Left lung (tissue), 14 donors: ENCODE measurements at places on chromosomes 13 and 19. TPM values are rescaled to one million over a fixed set of nuclear protein-coding genes. Genes with fewer than 3 reads are reported as not detected.
A peak's percentile ranks its signal among the peaks of the same experiment; 100 is the strongest.

Gene CEBPG
- polyA plus RNA-seq: 20.9 TPM

Gene CIRBP
- 1,071 TPM for polyA plus RNA-seq

Gene ZNF729
- polyA plus RNA-seq: 0.38 TPM

GRCh38 chr13:64078025-64078424 lies 2662.4 kb upstream of the PCDH20 start:
- H3K27ac ChIP-seq: no peak overlapping the region
- no peaks in the 10 kb centered on the region for H3K4me1 ChIP-seq
- H3K4me3 ChIP-seq: no peak overlapping the region
- no peaks in the 10 kb centered on the region for H3K36me3 ChIP-seq
- DNase-seq: no peak

GRCh38 chr19:2328401-2329148 lies at the start of the genes LSM7 and SPPL2B:
TSS of gene LSM7 (minus strand) at chr19:2328586. CDS start at chr19:2328566, 20 bp downstream.
TSS of gene SPPL2B (plus strand) at chr19:2328684. CDS start at chr19:2328710, 26 bp downstream.
- peak within 1 kb of the TSS; percentile 34 for H3K27ac ChIP-seq
- peaks cover 24% of the 10 kb centered on the region for H3K36me3 ChIP-seq
- peaks cover 73% of the 10 kb centered on the region for H3K4me1 ChIP-seq
- H3K4me3 ChIP-seq: peak within 1 kb of the TSS; percentile 85
- peak; percentile 92 for DNase-seq
- H3K27me3 ChIP-seq: no peaks in the 10 kb centered on the region

- no peaks in the 10 kb centered on the region for H3K27me3 ChIP-seq
- H3K36me3 ChIP-seq: no peaks in the 10 kb centered on the region
- peak within 1 kb of the TSS; percentile 48 for H3K4me3 ChIP-seq
- no peak for DNase-seq
- H3K4me1 ChIP-seq: peaks cover 9% of the 10 kb centered on the region
- peak within 1 kb of the TSS; percentile 47 for H3K27ac ChIP-seq
Measured at GRCh38 chr19:18437491-18438330, at the start of gene ISYNA1. TSS of gene ISYNA1 (minus strand) at chr19:18438133. CDS start at chr19:18437979, 154 bp downstream.

DNA sequence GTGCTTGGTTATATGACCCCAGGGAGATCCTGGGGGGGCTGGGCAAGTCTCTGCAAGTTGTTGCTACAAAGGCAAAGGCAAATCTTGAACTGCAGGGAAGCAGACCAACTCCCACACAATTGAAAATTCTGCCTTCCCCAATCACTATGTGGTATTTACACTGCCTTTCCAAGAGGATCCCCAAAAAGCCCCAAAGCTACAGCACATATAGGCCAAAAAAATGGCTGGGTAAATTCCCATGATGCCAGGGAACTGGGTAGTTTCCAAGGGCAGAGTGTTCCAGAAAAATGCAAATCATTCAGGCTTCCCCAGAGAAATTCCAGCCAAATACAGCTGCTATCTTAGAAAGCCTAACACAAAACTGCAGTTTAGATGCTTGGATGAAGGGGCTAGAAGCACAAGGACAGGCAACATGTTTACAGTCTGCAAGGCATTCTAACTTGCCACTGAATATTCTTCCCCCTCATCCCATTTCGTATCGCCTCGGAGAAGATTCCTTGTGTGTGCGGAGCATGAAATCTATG lies 6.2 kb downstream of the FOXO1 start:
- no peaks in the 10 kb centered on the region for H3K36me3 ChIP-seq
- no peak overlapping the region for H3K4me3 ChIP-seq
- H3K4me1 ChIP-seq: peaks cover 61% of the 10 kb centered on the region
- DNase-seq: no peak

- H3K36me3 ChIP-seq: peaks cover 39% of the 10 kb centered on the region
- no peak overlapping the region for H3K4me3 ChIP-seq
- H3K27me3 ChIP-seq: no peaks in the 10 kb centered on the region
- peak; percentile 53 for DNase-seq
Measured at GRCh38 chr19:8458380-8458779, 13.6 kb downstream of the HNRNPM start.

- H3K27me3 ChIP-seq: peaks cover 4% of the 10 kb centered on the region
- no peak overlapping the region for H3K4me3 ChIP-seq
- H3K36me3 ChIP-seq: no peaks in the 10 kb centered on the region
- no peak overlapping the region for H3K27ac ChIP-seq
- no peak for DNase-seq
Measured at GRCh38 chr19:51729781-51730180, 6.0 kb upstream of the HAS1 start.

- no peaks in the 10 kb centered on the region for H3K27me3 ChIP-seq
- H3K36me3 ChIP-seq: peaks cover 10% of the 10 kb centered on the region
- H3K4me3 ChIP-seq: no peak overlapping the region
- H3K27ac ChIP-seq: no peak overlapping the region
Measured at GRCh38 chr13:45385907-45386553, 32.1 kb downstream of the SLC25A30 start.

DNA sequence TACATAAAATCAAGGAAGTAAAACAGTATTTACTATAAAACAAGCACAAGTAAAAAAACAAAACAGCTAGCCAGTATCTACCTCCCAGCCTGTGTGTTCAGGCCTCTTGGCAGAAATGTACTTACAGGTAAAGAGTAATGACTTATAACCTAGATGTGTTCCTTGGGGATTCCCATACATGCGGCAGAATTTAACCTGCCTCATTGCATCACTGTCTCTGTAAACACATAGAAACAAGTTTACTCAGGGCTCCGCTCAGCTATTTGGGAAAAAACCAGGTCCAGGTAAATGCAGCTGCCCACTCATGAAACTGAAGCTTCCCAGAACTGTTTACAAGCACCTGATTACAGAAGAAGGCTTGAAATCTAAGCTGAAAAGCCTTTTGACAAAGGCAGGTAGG lies 50.7 kb upstream of the SERP2 start:
- H3K27ac ChIP-seq: no peak overlapping the region
- no peaks in the 10 kb centered on the region for H3K27me3 ChIP-seq
- H3K36me3 ChIP-seq: no peaks in the 10 kb centered on the region
- DNase-seq: no peak
- no peaks in the 10 kb centered on the region for H3K4me1 ChIP-seq

GRCh38 chr13:100512422-100512821 lies 76.2 kb downstream of the GGACT start:
- H3K4me1 ChIP-seq: peaks cover 18% of the 10 kb centered on the region
- no peak overlapping the region for H3K27ac ChIP-seq
- no peaks in the 10 kb centered on the region for H3K36me3 ChIP-seq
- H3K4me3 ChIP-seq: no peak overlapping the region
- no peak for DNase-seq

GRCh38 chr13:113545931-113546516 lies 38.5 kb upstream of the TFDP1 start:
- H3K4me3 ChIP-seq: no peak overlapping the region
- H3K27ac ChIP-seq: no peak overlapping the region
- no peaks in the 10 kb centered on the region for H3K27me3 ChIP-seq
- no peaks in the 10 kb centered on the region for H3K4me1 ChIP-seq
- H3K36me3 ChIP-seq: no peaks in the 10 kb centered on the region

DNA sequence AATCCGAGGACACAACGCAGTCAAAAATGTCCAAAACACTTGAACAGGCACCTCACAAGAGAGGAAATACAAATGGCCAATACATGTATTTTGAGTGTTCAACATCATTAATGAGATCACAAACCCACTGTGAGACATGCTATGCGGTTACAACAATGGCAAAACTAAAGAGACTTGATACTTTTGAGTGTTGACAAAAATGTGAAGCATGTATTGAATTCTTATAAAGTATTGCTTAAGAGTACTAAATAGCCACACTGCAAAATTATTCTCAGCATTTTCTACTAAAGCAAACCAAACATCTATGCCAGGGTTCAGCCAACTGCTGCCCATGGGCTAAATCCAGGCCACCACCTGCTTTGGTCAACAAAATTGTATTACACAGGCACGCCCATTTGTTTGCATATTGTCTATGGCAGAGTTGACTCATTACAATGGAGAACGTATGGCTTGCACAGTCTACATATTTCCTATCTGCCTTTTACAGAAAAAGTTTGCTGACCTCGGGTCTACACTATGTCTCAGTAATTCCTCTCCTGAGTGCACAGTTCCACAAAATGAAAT lies 135.3 kb downstream of the B3GLCT start:
- no peaks in the 10 kb centered on the region for H3K27me3 ChIP-seq
- no peak overlapping the region for H3K4me3 ChIP-seq
- H3K4me1 ChIP-seq: no peaks in the 10 kb centered on the region

DNA sequence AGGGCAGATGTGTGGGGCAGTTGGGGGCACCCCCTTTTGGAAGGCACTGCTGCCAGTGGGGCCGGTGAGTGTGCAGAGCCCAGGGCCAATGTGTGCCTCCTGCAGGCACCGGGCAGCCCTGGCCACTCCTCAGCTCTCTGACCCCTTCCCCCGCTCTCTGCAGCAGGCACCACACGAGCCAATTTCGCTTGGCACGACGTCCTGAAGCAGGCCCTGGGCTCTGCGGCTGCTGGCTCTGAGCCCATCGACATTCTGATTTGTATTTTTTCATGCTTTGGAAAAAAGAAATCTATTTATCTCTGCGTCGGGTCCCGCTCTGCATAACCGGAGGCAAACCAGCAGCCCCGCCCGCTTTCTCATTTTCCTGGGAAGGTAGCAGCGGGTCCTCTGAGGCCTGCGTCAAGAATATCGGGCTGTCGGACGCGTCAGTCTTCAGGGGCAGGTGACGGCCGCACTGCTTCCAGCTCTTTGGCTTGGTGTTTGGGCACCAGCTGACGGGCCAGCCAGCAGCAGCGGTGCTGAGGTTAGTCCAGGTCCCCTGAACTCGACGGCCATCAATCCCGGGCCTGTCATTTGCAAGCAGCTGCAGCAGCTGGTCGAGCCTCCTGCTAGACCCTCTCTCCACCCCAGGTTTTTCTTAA lies 134.3 kb downstream of the KDM4B start:
- H3K4me1 ChIP-seq: peaks cover 6% of the 10 kb centered on the region
- H3K4me3 ChIP-seq: no peak overlapping the region
- no peaks in the 10 kb centered on the region for H3K36me3 ChIP-seq
- DNase-seq: no peak
- no peaks in the 10 kb centered on the region for H3K27me3 ChIP-seq
